ENCODE measurements at places on chromosomes 2 and 18.

GRCh38 chr2:52539026-52539970 is 1228.3 kb upstream of the CHAC2 start:
- no peak for DNase-seq

GRCh38 chr18:7789856-7790552 is 222.9 kb downstream of the PTPRM start:
- DNase-seq = no peak

DNA sequence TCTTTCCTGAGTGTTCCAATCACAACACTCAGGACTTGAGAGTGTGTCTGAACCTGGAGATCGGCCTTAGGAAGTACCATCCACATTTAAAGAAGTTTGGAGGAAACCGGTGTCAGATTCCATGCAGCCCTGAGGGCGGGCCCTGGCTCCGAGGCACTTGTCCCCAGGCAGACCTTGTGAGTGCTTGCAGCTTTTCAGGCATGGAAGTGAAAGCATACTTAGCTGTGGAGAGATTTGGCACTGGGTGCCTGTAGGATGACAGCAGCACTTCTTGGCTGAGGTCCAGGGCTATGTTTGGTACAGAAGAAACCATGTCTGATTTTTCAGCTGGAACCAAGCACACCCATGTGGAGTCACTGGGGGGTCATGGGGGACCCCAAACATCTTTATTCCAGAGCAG is 230.8 kb downstream of the SEPTIN10 start:
- no peak for DNase-seq

- no peak for DNase-seq
These were observed 50.7 kb downstream of the MGAT5 start for GRCh38 chr2:134304394-134305108.

- no peak for DNase-seq
These were observed 50.0 kb downstream of the RHBDD1 start for GRCh38 chr2:226885769-226886435.

DNA sequence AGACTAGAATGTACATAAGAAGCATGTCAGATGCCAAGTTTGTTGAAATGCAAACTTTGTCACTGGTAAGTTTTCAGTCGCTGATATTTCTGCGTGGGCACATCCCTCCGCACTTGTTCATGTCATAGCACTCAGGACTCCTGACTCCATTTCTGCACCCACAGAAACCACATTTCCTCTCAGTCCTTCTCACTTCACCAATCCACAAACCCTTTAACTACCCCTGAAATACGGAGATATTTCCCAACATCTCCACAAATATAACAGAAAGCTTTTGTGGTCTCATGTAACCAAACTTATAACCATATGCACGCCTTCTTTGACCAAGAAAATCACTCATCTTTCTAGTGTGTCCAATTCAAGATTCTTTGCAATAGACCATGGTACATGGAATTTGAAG is 276.9 kb upstream of the ERBB4 start:
- no peak for DNase-seq

DNA sequence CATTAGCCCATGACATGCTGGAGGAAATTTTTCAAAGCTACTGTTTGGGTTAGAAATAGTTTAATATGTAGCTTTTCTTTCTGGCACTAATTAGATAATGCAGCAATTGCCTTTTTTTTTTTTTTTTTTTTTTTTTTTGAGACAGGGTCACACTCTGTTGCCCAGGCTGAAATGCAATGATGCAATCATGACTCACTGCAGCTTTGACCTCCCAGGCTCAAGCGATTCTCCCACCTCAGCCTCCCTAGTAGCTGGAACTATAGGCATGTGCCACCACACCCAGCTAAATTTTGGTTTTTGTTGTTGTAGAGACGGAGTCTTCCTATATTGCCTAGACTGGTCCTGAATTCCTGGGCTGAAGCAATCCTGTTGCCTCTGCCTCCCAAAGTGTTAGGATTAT is 136.2 kb downstream of the SP100 start:
- no peak for DNase-seq

DNA sequence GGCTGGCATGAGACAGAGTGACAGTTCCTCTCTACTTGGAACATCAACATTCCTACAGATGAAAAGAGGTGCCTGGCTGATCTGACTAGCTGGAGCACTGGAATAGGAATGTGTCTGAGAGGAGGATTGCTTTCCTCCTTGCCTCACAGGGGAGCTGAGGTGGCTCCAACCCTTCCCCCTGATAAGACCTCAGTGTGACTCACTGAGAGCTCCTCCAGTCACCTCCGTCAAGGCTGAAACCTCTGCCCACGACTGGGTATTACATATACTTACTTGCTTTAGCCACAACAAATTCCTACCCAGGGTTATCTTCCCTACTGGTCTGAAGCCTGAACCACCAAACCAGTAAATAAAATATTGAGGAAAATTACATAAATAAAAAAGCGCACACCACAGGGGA is 342.7 kb upstream of the REG3G start:
- DNase-seq = no peak

- no peak for DNase-seq
These were observed 268.7 kb downstream of the GLI2 start for GRCh38 chr2:121004359-121004758.

GRCh38 chr18:58391932-58392323 is 237.0 kb downstream of the ALPK2 start:
- no peak for DNase-seq

- no peak for DNase-seq
These were observed 91.5 kb upstream of the HS6ST1 start for GRCh38 chr2:128410035-128410757.

DNA sequence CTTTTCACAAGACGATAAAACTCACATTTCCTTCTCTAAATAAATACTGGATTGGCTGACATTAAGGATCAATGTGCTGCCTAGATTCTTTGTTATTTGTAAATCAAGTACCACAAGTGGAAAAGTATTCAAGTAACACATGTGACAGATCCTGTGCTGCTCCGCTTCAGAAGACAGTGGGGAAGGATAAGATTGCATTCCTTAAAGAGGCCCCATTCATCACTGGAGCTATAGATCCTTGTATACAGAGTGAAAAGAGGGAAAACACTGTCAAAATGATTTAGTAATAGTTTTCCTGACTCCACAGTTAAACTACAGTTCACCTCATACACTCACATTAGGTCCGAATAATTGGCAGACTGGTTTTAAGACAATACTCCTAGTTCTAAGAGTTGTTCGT is 108.0 kb upstream of the CSRNP3 start:
- no peak for DNase-seq

GRCh38 chr18:63831080-63831788 is 56.0 kb downstream of the SERPINB7 start:
- no peak for DNase-seq

DNA sequence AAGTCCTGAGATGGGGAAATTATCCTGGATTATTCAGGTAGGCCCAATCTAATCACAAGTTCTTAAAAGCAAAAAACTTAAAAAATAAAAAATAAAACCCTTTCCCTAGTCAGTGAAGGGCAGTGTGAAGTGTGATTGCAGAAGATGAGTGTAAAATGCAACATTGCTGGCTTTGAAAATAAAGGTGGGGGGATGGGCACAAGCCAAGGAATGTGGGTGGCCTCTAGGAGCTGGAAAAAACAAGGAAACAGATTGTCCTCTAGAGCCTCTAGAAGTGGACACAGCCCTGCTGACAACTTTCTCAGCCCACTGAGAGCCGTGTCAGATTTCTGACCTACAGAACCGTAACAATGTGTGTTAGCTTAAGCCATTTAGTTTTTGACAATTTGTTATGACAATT is 184.3 kb upstream of the HNRNPA3 start:
- no peak for DNase-seq

- DNase-seq = no peak
These were observed 285.6 kb downstream of the CNTNAP5 start for GRCh38 chr2:124310671-124311070.

- no peak for DNase-seq
These were observed 24.9 kb downstream of the EPB41L3 start for GRCh38 chr18:5518899-5519371.

DNA sequence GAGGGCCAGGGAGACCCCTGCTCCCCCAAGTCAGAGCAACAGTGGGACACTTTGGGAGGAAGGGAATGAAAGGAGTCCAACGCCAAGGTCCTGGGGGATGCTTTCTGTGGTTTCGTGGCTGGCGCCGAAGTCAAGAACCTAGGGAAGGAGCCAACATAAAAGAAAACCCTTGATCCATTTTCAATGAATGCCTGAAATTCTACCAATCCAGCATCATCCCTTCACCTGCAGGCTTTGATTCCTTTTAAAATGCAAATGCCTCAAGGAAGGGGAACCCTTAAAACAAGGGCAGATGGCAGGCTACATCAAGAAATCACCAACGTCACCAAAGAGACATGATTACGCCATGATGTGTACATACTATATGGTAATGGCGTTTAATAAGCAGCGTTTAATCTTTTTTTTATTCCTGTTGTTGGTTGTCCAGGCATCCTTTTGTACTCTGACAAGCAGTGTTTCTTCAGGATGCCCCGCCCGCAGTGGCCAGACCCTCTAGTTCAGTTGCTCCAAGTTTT is 123.3 kb upstream of the SLC1A4 start:
- DNase-seq = no peak

All from stimulated activated CD8-positive, alpha-beta memory T cell treated with anti-CD3 and anti-CD28 coated beads, Interleukin-15, amount 100 ng/mL, for 4 hours (primary cell).